ENCODE measurements at places on chromosomes 2 and 18.

- DNase-seq, result no peak
Observed at GRCh38 chr2:14756981-14757657, 124.6 kb downstream of the LRATD1 start.

GRCh38 chr18:25306671-25307070 lies 45.3 kb downstream of the ZNF521 start:
- no peak for DNase-seq

GRCh38 chr2:67462738-67463496 lies 65.8 kb downstream of the ETAA1 start:
- DNase-seq, result no peak

DNA sequence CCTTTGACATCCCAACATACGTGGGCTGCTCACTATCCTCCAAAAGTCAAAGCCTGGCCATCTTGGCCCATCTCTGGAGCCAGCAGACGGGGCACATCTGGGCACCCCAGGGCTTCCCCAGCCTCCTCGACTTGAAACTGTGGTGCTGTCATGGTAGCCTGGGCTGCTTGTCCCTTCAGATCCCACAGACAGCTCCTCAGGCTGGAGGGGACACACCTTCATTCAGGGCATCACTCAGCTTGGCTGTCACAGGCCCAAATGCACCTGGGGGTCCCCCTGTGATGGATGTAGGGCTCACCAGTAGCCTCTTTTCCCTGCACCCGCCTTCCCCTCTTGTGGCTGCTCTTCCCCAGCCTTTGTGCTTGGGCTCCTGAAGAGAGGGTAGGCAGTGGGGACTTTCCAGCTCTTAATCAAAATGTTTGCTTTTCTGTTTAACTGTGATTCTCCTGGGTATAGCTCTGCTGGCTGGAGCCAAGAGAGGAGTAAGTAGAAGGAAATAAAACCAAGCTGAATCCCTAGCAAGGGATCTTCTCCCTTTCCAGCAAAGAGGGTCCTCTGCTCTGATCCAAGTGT lies 92.3 kb downstream of the GYPC start:
- DNase-seq, result no peak

- no peak for DNase-seq
Observed at GRCh38 chr2:236758406-236758805, 188.8 kb downstream of the ACKR3 start.

GRCh38 chr2:30201990-30202389 lies 29.3 kb upstream of the LBH start:
- DNase-seq, result no peak

GRCh38 chr2:207869784-207870778 lies 100.4 kb upstream of the FZD5 start:
- DNase-seq, result no peak

GRCh38 chr2:188902901-188903491 lies 71.2 kb upstream of the COL3A1 start:
- no peak for DNase-seq

DNA sequence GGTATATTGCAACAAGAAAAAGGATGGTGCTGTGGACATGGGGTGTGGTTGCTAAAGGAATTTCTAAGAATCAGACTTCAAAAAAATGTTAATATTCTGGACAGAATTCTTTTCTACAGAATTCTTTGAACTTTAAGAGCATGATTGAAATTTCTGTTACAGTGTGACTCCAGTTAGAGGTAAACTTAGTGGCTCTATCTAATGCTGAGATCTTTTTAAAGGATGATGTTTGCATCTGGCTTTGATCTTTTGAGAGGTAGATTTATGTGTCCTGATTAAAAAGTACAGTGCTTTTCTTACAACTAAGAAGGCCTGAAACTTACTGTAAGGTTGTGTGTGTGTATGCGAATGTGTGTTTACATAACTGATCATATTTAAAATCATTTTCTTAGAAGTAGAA lies 25.4 kb downstream of the NCK2 start:
- no peak for DNase-seq

- no peak for DNase-seq
Observed at GRCh38 chr2:6068429-6068828, 376.2 kb downstream of the SOX11 start.

DNA sequence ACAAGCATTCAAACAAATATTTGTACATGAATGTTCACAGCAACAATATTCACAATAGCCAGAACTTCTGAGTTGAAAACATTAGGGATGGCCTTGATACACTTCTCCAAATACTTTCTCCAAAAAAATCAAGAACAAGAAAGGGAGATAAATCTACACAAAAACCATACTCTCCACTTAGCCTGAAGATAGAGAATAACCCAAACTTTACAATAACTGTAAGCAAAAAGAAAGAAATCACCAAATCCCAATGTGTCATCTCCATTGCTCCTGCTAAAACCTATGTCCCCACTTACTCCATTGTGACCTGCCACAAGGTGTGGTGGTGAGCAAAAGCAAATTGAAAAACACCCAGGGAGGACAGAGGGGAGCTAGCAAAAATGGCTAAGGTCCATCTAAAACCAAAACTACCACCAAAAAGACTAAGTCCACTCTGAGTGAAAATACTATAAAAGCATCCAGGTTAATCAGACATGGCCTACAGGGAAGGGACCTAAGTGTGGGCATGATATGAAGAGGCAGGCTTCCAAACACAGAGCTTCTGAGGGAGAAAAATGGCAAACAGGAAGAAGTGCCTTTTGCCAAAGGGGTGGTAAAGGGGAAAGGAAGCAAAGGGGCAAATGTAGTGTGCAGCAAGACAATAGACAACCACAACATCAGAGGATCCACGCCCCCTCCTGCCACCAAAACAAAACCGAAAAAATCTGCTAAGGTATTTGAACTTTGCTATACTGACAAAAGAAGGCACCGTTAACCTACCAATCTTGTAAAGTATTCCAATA lies 56.1 kb downstream of the NBAS start:
- DNase-seq, result no peak

GRCh38 chr2:171411791-171412483 lies 21.9 kb downstream of the METTL8 start:
- DNase-seq, result no peak

DNA sequence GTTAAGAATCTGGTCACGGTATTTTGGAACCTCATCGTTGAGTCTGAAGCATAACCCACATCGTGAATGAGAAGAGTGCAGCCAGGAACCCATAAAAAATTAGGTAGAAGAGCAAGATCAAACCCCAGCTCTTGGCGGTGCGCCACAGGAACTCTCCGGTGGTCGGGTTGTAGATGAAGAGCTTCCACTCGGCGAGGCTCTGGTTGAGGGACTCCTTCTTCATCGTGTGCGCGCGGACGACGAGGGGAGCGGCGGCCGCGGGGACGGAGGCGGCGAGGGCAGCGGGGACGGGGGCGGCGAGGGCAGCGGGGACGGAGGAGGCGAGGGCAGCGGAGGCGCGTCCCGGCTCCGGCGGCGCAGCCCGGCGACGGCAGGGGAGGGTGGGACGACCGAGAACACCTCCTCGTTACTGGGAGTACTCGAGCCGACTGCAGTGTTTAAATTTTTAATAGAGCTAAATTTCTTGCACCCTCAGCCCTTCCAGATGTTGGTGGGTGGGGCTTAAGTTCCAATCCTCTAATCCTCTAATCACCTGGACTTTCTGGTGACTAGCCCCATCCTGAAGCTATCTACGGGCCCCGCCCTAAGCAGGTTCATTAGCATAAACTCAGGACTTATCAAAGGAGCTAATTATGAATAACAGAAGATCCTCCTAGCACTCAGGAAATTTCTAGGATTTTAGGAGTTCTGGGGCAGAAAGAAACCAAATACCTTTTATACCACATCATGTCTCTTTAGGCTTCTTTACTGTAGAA lies 20.4 kb upstream of the PAPOLG start:
- no peak for DNase-seq

DNA sequence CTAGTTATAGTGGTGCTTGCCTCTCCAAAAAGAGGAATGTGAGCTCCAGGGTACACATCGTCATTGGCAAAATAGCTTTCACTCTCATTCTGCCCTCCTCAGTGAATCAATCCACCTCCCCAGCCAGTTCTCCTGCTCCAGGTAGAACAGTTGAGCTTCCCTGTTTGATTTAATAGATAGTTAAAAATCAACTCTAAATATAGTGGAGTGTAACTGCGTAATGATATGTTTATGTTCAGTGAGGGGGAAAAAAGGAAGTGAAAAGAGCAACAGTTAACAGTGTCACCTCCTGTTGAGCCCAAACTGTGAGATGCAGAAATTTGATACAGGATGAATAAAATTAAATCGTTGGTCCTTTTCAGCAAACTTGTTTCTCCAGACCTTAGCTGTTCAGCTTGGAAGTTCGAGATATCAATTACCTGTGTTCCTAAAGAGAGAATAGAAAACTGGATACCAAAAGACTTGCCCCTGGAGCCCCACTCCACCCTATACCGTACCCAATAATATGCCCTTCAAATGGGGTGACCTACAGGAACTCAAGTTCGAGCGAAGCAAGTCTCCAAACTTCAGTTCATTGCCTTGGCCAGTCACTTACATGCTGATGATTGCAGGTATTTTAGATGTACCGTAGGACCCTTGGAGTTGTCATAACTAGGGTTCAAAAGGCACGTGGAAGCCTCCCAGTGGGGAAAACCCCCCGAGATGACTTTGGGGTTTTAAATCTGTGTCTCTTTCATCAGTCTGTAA lies 708.4 kb downstream of the RNF144A start:
- DNase-seq, result no peak

- no peak for DNase-seq
Observed at GRCh38 chr2:60745330-60745729, 10.7 kb upstream of the PAPOLG start.

GRCh38 chr18:71808616-71809015 lies 735.5 kb downstream of the CBLN2 start:
- no peak for DNase-seq

GRCh38 chr2:56587456-56587855 lies 403.7 kb downstream of the CCDC85A start:
- DNase-seq, result no peak

- DNase-seq, result no peak
Observed at GRCh38 chr2:181153886-181154285, 173.5 kb downstream of the UBE2E3 start.

- DNase-seq, result no peak
Observed at GRCh38 chr2:65057054-65057375, 799 bp downstream of the CEP68 start.

DNA sequence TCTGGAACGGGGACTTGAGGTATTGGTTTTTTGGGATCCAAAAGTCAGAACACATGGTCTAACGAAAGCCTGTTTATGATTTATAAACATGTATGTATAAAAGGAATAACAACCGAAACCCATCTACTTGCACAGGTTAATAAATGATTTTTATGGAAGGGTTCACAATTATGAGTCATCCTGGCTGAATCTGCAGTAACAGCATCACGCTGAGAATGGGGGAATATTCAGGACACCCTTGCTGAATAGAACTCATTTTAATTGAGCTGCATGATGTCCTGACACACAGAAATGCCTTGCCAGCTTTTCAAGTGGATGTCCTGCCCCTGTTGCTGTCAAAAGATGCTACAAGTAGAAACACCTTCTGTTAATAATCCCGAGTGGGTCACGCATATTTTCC lies 54.7 kb upstream of the TGFA start:
- no peak for DNase-seq

DNA sequence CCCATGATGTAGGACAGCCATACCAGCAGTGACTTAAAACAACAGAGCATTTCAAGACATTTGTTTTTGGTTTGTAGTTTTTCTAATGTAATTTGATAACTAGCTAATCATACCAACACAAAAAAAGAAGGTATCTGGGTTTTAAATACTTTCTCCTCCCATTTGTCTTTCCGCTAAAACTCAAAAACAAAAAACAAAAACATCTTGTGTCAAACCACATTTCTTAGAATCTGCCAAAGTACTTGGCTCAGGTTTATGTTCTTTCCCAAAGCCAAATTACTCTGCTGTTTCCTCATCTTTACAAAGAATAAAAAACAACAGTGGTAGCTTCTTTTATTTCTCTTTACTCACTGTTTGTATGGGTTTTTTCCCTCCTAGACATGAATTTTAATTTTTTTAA lies 71.5 kb downstream of the GREB1L start:
- DNase-seq, result no peak

- no peak for DNase-seq
Observed at GRCh38 chr2:108594982-108595464, 60.8 kb downstream of the LIMS1 start.

DNA sequence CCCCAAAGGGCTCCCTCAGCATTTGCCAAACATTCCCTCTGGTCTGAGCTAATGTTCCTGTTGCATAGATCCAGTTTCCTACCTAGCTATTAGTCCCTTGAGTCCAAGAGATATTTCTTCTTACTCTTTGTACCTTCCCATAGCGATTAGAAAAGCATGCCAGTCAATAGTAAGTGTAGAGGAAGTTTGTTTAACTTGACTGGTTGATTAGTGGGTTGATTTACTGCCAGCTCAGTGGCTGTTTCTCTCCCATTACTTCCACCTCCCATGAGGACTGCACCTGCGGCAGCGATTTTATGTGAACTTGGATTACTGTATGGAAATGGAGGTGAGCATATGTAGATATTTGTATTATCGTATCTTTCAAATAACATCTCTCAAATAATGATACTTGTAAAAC lies 1748.4 kb upstream of the CELF4 start:
- DNase-seq, result no peak

DNA sequence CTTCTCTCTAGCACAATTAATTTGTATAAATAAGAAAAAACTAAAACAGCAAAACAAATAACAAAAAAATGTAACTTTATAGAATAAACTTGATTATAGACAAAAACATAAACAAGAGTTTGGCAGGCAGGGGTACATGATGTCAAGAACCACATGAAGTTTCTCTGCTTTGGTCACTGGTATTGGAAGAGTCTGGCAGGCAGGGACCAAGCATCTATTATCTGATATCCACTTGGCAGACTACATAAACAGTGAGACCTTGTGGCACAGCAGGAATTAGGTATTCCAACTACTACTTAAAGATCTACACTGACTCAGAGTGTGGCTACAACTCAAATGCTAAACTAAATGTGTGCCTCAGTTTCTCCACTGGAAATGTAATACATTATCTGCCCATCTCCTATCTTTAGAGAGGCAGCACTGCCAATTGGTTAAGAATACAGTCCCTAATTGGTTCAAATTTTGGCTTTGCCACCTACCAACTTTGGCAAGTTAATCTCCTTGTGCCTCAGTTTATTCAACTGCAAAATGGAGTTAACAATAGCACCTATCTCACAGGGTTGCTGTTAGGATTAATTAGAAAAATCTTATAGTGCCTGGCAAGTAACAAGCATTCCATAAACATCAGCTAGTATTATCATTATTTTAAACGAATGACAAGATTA lies 2.7 kb downstream of the MAP4K3 start:
- no peak for DNase-seq

- no peak for DNase-seq
Observed at GRCh38 chr2:204161886-204162285, 225.3 kb downstream of the ICOS start.

GRCh38 chr2:123648956-123649355 lies 376.1 kb upstream of the CNTNAP5 start:
- no peak for DNase-seq

Measured in T-helper 2 cell (primary cell).